T-cell (primary cell): ENCODE measurements at places on chromosomes 1 and 21.

DNA sequence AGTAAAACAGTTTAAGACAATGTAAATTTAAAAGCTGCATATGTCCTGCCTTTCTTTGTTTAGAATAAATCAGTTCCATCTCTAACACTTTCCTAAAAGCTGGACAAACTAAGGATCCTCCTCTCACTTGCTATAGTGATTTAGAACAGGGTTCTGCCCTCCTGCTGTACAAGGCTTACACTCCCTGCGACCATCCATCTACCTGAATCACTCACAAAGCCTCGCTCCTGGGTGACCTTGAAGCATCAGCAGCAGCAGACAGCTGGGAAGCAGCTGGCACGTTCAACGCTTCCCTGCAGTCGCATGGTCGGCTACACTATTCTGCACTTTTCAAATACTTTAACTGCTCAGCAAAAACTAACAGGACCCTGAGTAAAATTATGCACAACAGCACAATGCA is 128.0 kb downstream of the NTPCR start:
- DNase-seq = no peak

- peak; percentile 31 for DNase-seq
Measured at GRCh38 chr21:39518055-39518846, 66.5 kb downstream of the SH3BGR start.

DNA sequence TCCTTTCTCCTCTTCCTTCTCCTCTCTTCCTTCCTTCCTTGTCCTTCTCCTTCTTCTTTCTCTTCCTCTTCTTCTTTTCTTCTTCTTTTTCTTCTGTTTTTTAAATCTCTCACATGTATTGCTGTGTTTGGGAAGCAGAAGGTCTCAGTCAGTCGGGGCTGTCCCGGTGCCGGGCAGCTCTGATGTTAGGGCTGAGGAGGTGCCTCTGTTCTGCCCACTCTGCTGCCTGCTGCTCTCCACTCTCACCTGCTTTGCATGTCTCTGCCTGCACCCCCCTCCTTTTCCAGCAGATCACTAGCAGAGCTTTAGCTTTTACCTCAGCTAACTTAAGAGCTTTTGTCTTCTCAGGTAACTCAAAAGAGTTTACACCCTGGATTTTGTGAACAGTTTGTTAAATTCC is 276.6 kb downstream of the CHRM3 start:
- DNase-seq = no peak

DNA sequence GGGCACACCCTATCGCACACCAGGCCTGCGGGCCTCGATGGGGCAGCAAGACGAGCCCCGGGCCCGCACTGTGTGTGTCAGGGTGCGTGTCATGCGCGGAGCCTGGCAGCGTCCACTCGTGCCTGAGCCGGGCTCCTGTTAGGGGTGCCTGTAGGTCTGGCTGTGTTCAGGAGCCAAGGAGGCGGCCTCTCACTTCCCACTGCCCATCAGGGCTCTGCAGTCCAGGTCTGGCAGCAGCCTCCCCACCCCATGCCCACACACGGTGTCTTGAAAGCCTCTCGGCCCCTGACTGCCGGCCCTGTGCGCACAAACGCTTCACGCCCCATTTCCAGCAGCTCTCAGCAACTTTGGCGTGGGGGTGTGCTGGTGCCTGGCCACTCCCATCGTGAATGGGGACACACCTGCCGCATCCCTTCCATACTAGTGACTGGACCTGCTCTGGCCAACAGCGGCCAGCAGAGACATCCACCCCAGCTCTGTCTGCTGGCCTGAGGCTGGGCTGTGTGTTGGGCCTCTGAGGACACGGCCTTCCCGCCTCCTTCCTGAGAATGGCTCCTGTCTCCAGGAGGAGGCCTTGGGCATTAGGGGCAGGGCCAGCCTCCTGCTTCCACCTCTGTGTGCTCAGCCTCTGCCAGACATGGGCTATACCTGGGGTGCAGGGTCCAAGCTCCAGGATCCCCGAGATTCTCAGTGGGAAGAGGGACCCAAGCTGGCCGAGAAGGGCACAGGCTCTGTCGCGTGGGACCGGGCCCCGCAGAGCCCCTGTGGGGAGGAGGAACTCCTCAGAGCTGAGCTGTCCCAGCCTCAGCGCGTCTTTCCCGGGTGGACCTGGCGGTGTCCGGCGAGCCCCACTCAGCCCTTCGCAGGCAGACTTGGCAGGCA is 41.8 kb upstream of the ACTRT2 start:
- DNase-seq = no peak

DNA sequence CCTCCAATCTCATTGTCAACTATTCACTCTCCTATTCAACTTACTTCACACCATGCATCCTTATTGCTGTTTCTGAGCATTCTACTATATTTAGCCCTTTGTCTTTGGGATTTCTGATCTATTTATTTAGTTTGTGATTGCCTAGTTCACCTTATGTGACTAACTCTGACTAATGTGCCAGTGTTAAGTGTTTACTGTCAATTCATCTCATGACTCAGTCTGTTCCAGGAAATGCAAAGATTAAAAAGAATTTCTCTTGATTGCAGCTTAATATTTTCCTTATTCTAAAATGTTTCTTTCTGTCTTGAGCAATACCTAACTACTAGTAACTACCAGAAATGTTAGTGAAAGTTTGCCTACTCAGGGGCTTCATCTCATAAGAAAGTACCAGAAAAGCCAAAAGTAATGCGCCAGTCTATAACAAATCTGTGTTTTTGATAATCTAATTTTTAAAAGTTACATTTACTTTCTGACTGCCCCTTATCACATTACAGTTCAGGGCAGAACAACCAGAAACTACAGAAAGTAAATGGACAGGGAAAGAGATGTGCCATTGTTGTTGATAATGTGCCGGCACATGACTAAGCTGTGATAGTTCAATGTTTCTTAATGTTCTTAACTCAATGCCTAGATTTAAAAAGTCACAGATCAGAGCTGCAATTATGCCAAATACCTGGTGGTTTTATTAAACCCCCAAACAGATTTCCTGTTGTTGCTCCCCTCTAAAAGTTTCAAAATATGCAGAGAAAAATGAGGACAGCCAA is 556.5 kb downstream of the PTBP2 start:
- DNase-seq = no peak

- DNase-seq = no peak
Measured at GRCh38 chr1:186865253-186865652, 36.5 kb downstream of the PLA2G4A start.

DNA sequence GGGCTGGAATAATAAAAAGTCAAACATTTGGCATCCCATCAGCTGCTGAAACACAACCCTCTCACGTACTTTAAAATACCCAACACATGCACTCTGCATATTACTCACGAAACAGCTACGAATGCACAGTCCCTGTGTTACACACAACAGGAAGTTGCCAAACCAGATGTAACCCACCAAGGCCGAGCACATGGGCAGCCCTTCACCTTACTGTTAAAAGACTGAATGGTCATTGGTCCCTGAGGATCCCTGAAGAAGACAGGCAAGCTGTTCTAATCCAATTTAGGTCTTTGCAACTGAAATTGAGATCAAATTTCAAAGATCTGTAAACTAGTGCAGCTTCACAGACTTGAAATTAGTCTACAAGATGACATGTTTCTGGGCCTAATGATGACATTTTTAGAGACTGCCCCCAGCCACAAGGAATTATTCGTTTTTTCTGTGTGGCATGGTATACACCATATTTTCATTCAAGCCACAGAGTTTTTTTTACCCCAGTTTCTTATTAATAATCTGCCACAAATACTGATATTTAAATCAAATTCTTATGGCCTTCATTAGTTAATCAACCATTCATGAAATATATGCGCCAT is 25.6 kb upstream of the IER5 start:
- DNase-seq = no peak

GRCh38 chr1:81298266-81298665 is 502.5 kb upstream of the ADGRL2 start:
- no peak for DNase-seq

GRCh38 chr1:22709227-22709626 is 1.4 kb upstream of the EPHB2 start:
- DNase-seq = no peak

DNA sequence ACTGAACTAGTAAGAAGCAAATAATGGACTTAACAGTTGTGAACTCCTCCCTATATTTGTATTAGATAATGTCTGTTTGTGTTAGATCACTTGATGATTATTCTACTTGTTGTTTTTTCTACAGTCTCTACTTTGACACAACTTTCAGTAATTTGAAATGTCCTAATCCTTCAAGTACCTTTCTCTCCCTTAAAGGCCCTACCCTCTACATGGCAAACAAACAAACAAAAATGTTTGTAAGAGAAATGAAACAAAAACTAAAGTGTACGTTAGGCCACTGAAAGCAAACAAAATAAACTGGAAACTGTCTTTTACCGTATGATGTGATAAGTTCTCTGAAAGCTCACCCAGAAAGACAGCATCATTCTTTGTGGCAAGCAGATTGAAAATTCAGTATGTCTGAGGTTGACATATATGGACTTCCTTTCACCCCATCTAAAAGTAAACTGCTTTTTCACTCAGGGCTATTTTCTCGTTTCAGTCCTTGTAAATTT is 255.9 kb upstream of the SNX7 start:
- DNase-seq = no peak

- no peak for DNase-seq
Measured at GRCh38 chr1:112882271-112882744, 73.7 kb downstream of the SLC16A1 start.

DNA sequence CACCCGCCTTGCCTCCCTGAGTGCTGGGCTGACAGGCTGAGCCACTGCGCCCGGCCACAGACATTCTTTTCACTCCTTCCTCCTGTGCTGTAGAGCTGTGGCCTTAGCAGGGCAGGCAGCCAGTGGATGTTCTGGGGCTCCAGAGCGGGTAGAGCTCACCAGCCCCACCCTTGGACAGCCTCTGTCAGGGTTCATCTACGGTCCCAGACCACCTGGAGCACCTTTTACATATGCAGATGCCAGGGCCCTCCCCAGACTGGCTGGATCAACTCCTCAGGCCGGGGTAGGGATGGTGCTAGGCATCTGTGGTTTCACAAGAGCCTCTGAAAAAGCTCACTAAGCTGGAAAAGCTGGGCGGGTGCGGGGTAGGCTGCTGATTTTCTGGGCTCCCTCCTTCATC is 4.6 kb downstream of the ATP13A2 start:
- DNase-seq = no peak

DNA sequence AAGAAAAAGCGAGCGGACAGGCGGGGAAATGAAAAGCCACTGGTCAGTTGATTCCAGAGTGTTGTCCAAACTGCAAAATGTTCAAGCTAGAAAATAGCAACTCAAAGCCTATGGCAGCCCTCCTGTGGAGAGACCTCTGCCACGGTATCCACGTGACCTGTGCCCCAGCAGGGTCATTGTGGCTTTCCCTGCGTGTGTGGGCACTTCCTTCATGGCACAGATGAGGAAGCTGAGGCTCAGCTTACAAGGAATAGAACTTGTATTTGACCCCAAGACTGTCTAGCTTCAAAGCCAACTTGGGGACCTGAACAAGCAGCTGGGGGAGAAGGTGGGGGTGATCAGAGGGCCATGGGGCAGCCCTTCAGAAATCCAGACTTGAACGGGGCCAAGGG is 15.6 kb upstream of the PLEKHG5 start:
- no peak for DNase-seq
